ENCODE measurements at places on chromosomes 5 and 9.

- no peaks in the 10 kb centered on the region for H3K4me1 ChIP-seq
- H3K27me3 ChIP-seq, result no peaks in the 10 kb centered on the region
- H3K4me3 ChIP-seq, result no peak overlapping the region
- no peak for DNase-seq
- no peak overlapping the region for H3K27ac ChIP-seq
- no peaks in the 10 kb centered on the region for H3K36me3 ChIP-seq
Observed at GRCh38 chr9:110939047-110939446, 99.2 kb downstream of the LPAR1 start.

GRCh38 chr5:176810081-176810597 is at the start of gene UNC5A:
TSS of gene UNC5A (plus strand) at chr5:176810559. CDS start at chr5:176810751, 192 bp downstream.
- peaks cover 14% of the 10 kb centered on the region for H3K4me1 ChIP-seq
- H3K36me3 ChIP-seq, result no peaks in the 10 kb centered on the region
- DNase-seq, result peak; percentile 23
- peak within 1 kb of the TSS; percentile 49 for H3K4me3 ChIP-seq
- H3K27me3 ChIP-seq, result peaks cover 36% of the 10 kb centered on the region

- H3K4me1 ChIP-seq, result no peaks in the 10 kb centered on the region
- no peak overlapping the region for H3K4me3 ChIP-seq
- H3K36me3 ChIP-seq, result no peaks in the 10 kb centered on the region
- H3K27ac ChIP-seq, result no peak overlapping the region
Observed at GRCh38 chr5:102211165-102211564, 84.9 kb downstream of the SLCO4C1 start.

- H3K4me3 ChIP-seq, result no peak overlapping the region
- no peak overlapping the region for H3K27ac ChIP-seq
- no peaks in the 10 kb centered on the region for H3K4me1 ChIP-seq
- H3K27me3 ChIP-seq, result no peaks in the 10 kb centered on the region
Observed at GRCh38 chr5:38707352-38708210, 138.2 kb upstream of the OSMR start.

DNA sequence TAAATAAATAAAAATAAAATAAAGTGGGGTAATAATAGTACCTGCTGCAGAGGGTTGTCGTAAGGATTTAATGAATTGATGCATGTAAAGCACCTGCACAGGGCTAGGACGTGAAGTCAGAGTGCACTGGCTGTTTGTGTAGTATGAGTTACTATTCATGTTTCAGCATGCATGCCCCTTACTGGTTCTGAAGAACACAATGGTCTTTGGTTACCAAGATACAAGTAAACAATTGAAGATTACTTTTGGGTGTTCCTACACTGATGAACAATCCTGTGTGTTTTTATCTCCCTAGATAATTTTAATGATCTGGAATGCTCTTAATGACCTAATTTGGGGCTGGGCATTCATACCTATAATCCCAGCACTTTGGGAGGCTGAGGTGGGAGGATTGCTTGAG is 23.2 kb upstream of the PRRC2B start:
- no peak overlapping the region for H3K27ac ChIP-seq
- no peaks in the 10 kb centered on the region for H3K36me3 ChIP-seq
- DNase-seq, result no peak
- H3K27me3 ChIP-seq, result no peaks in the 10 kb centered on the region
- no peak overlapping the region for H3K4me3 ChIP-seq

- H3K36me3 ChIP-seq, result no peaks in the 10 kb centered on the region
- no peaks in the 10 kb centered on the region for H3K27me3 ChIP-seq
- H3K4me1 ChIP-seq, result no peaks in the 10 kb centered on the region
- no peak for DNase-seq
- no peak overlapping the region for H3K27ac ChIP-seq
- H3K4me3 ChIP-seq, result no peak overlapping the region
Observed at GRCh38 chr5:172411484-172412072, 42.7 kb downstream of the SH3PXD2B start.

GRCh38 chr9:118165451-118165850 is 461.2 kb downstream of the TLR4 start:
- no peaks in the 10 kb centered on the region for H3K27me3 ChIP-seq
- H3K4me3 ChIP-seq, result no peak overlapping the region
- no peaks in the 10 kb centered on the region for H3K36me3 ChIP-seq
- H3K4me1 ChIP-seq, result no peaks in the 10 kb centered on the region
- DNase-seq, result no peak
